Mesenteric fat pad (tissue), 1 donor: ENCODE measurements at places on chromosomes 5 and 9. TPM values are rescaled to one million over a fixed set of nuclear protein-coding genes. Genes with fewer than 3 reads are reported as not detected.

DNA sequence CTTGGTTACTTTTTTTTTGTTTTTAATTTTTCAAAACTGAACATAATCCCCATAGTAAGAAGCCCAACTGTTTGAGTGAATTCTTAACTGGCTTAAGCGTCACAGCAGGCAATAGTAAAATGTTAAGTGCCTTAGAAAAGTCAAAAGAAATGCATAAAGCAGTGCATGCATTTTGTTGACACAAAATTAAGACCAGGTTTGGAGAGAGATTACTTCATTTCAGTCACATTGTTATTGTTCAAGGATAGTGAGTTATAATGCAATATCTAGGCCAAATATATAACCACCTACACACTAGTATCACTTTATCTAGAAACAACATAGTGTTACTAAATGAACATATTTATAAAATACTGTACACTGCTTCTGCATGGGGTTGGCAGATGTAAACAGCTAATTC, 116.9 kb upstream of the KLF9 start:
- DNase-seq, result no peak

RNF145 gene
- total RNA-seq, result 77.9 TPM

GRCh38 chr5:138647261-138647788, 72.1 kb upstream of the HSPA9 start:
- DNase-seq, result no peak

GRCh38 chr5:113178073-113178779, 201.6 kb downstream of the DCP2 start:
- DNase-seq, result no peak

- DNase-seq, result no peak
Observed at GRCh38 chr9:5760338-5760737, 72.6 kb downstream of the ERMP1 start.

CTXN3 gene
- total RNA-seq, result not detected

- DNase-seq, result peak; percentile 6
Observed at GRCh38 chr5:329121-329735, 7.7 kb downstream of the AHRR start.

DNA sequence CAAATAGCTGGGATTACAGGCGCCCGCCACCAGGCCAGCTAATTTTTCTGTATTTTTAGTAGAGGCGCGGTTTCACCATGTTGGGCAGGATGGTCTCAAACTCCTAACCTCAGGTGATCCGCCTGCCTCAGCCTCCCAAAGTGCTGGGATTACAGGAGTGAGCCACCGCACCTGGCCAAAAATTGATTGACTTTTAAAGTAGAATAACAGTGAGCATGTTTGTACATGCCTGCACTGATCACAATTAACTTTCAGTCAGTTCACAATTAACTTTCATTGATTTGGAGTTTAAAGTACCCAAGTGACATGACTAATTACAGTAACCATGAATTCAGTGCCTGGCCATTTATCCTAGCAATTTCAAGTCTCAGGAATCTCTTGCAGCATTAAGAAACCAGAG, 61.3 kb downstream of the ANKH start:
- DNase-seq, result no peak

DNA sequence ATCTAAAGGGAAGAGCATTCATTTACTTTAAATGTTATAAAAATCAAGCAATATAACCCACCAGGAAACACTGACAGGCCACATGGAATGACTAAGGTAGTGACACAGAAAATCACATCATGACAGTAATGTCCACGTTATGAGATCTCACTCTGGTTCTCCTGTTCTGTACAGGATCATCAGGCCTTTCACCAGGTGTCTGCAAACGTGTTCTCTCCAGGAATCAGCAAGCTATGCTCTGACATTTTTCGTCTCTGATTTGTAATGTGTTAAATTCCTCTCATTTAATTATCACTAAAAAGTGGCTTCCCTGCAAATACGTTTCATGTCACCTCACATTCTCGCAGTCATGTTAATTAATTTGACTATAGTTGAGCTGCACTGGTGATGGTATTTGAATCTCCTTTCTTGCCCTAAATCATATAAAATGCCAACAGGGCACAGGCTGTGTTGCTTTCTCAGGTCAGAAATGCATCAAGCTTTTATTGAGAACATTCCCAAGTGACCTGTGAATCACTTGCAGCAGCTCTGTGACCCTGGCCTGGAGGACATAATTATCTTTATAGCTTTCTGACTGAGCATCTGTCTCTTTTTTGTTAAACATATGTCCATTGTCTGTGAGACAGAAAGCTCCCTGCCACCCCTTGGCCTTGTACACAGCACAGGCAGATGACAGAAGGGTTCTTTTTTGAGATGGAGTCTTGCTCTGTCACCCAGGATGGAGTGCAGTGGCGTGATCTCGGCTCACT, 196.2 kb downstream of the DIRAS2 start:
- no peak for DNase-seq

- no peak for DNase-seq
Observed at GRCh38 chr9:12722131-12722530, 28.9 kb downstream of the TYRP1 start.
